CD4-positive, alpha-beta T cell treated with Interleukin-6 for 4 hours (primary cell): ENCODE measurements at places on chromosomes 11 and 22.

GRCh38 chr11:79691445-79691844 is 250.6 kb upstream of the TENM4 start:
- no peak for DNase-seq

DNA sequence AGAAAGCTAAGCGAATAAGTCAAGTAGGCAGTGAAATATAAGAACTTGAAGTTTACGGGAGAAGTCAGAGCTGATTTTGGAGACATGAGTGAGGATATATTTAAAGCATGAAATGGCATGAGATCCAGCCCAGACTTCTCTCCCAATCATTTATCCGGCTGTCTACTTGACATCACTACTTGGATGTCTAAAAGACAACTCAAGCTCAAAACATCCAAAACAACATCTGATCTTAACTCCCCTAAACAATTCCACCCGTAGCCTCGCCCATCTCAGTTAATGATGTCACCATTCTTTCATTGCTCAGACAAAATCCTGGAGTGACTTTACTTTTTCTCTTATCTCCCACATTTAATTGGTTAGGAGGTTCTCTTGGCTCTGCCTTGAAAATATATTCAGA is 44.5 kb downstream of the WEE1 start:
- no peak for DNase-seq

DNA sequence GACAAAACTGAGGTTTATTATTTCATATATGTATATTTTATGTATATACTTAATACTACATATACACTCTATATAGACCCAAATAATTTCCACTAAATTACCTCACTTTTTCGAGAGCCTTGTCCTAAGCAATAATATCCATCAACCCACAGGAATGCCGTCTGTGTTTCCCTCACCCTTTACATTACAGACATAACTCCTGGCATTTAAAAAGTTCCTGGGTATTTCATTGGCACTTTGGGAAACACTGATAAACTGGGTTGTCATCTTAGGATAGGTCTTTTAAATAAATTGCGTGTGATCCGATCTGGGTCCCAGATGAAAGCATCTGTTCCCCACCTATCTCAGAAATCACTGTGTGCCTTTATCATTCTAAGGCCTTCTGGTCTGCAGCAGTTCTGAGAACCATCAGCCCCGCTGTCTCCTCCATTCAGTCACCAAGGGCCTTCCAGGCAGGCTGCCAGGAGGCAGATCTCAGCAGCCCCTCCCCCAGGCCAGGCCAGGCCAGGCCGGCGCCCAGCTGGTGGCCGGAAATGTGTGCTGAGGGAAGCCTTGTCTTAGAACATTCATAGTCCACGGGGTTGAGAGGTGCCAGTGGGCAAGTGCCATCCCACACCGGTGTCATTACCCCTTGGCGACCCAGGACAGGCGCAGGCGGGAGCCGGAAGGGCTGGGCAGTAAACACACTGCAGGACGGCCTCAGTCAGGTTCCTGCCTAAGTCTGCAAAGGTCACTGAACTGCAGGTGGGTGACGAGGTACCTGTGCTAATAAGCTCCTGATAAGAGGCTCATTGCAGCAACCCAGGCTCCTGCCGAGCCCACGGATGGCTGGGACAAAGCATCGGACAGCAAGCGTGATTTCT is 3.3 kb downstream of the FGF19 start:
- DNase-seq, result no peak

GRCh38 chr22:49869845-49870712 is 16.4 kb downstream of the ZBED4 start:
- peak; percentile 31 for DNase-seq
